ENCODE measurements at places on chromosomes 3 and 15. TPM values are rescaled to one million over a fixed set of nuclear protein-coding genes. Genes with fewer than 3 reads are reported as not detected.

REC114 gene
- 0.09 TPM for total RNA-seq

CD200 gene
- total RNA-seq: 20.0 TPM

DNA sequence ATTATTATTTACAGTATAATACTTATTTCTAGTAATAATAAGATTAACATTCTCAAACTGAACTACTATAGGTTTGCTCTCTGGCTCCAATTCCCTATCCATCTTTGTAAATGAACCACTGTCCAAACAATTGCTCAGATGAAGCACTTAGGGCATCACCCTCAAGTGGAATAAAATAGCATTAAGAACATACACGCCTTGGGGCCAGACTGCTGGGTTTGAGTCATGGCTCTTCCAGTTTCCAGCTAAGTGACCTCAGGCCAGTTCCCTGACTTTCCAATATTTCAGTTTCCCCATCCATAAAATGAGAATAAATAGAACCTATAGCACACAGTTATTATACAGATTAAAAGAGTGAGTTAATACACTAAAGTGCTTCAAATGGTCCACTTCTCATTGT lies 507.2 kb downstream of the MAGI1 start:
- no peak overlapping the region for H3K27ac ChIP-seq
- no peaks in the 10 kb centered on the region for H3K4me1 ChIP-seq
- DNase-seq: no peak
- H3K27me3 ChIP-seq: no peaks in the 10 kb centered on the region
- H3K4me3 ChIP-seq: no peak overlapping the region
- no peaks in the 10 kb centered on the region for H3K36me3 ChIP-seq

GRCh38 chr15:68465861-68466560 lies 34.0 kb upstream of the ITGA11 start:
- no peak overlapping the region for H3K27ac ChIP-seq
- H3K4me3 ChIP-seq: no peak overlapping the region
- no peaks in the 10 kb centered on the region for H3K36me3 ChIP-seq
- H3K4me1 ChIP-seq: no peaks in the 10 kb centered on the region

DNA sequence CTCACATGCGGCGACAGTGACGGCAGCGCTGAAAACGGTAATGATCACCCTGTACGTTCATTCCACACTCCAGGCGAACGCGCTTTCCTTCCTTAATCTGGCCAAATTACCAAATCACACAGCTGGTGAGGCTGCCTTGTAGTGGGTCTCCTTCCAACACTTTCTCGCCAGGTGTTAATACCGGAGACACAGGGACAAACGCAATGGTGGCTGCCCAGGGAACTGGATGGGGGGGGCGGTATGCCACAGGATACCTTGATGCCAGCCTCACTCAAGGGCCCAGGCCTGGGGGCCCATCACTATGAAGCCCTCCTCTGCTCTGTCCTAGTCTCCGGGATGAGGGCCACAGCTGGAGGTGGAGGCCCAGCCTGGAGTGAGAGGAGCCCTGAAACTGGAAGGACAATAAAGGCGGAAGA lies 1.4 kb upstream of the CAMK2N2 start:
- no peak overlapping the region for H3K27ac ChIP-seq
- H3K27me3 ChIP-seq: peaks cover 74% of the 10 kb centered on the region
- no peak overlapping the region for H3K4me3 ChIP-seq
- H3K36me3 ChIP-seq: no peaks in the 10 kb centered on the region
- no peaks in the 10 kb centered on the region for H3K4me1 ChIP-seq
- DNase-seq: no peak

DNA sequence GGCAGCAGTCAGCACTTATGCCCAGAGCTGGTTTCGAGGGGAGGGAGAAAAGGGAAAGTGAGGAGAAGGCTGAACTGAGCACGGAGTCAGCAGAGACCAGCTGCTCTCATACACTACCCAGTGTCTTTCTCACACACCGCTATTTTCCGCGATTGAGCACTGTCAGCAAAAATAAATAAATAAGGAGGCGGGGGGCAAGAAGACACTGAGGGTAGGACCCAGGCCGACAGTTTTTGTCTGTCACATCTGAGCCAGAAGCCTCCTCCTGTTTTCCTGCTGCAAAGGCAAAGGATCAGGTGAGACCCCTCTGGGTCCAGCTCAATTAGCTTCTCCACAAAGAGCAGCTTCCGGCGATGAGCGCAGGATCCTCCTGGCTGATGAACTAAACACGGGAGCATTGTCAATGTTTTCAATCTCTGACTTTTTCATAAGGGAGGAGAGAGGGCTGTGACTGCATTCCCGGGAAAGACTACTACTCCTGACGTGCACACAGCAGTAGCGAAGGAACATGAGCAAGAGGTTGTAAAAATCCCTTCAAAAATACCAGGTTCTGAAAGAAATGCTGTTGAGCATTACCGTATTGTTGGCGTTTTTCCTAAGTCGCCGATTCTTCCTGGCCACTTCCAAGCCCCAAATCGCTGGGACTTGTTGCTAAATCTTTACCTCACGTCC lies 1.3 kb downstream of the FRMD5 start:
- no peak overlapping the region for H3K4me3 ChIP-seq
- H3K36me3 ChIP-seq: no peaks in the 10 kb centered on the region
- H3K27ac ChIP-seq: no peak overlapping the region
- H3K27me3 ChIP-seq: peaks cover 65% of the 10 kb centered on the region
- H3K4me1 ChIP-seq: no peaks in the 10 kb centered on the region

DNA sequence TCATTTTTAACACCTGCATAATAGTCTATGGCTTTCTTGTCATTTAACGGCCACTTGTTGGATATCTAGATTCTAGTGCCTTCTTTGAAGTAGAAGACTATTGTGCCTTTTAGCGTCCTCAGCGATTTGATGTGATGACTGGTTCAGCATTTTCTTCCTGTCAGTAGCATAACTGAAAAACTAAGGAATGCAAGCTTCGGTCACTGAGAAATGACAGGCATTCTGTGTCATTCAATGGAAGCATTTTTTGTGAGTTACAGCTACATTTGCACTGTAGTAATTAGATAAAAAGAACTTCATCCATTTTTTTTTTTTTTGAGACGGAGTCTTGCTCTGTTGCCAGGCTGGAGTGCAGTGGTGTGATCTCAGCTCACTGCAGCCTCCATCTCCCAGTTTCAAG lies 10.3 kb downstream of the NEK11 start:
- no peak for DNase-seq
- H3K4me1 ChIP-seq: peaks cover 4% of the 10 kb centered on the region
- no peaks in the 10 kb centered on the region for H3K27me3 ChIP-seq
- H3K27ac ChIP-seq: no peak overlapping the region

GRCh38 chr15:56963710-56964109 lies 45.3 kb downstream of the TCF12 start:
- peak overlapping the region; percentile 61 for H3K27ac ChIP-seq
- DNase-seq: peak; percentile 66
- peaks cover 7% of the 10 kb centered on the region for H3K36me3 ChIP-seq
- peaks cover 14% of the 10 kb centered on the region for H3K4me1 ChIP-seq
- H3K27me3 ChIP-seq: no peaks in the 10 kb centered on the region
